Right lobe of liver (tissue), 6 donors: ENCODE measurements at places on chromosomes 2 and 18.
A peak's percentile ranks its signal among the peaks of the same experiment; 100 is the strongest.

- H3K36me3 ChIP-seq, result no peaks in the 10 kb centered on the region
- no peak overlapping the region for H3K4me3 ChIP-seq
- no peaks in the 10 kb centered on the region for H3K27me3 ChIP-seq
- no peak for DNase-seq
- H3K27ac ChIP-seq, result no peak overlapping the region
These were observed 92.6 kb upstream of the ITGA4 start for GRCh38 chr2:181364492-181365170.

GRCh38 chr18:21163647-21164547, 52.3 kb upstream of the ROCK1 start:
- H3K27me3 ChIP-seq, result no peaks in the 10 kb centered on the region
- no peak overlapping the region for H3K4me3 ChIP-seq
- no peaks in the 10 kb centered on the region for H3K36me3 ChIP-seq
- H3K4me1 ChIP-seq, result no peaks in the 10 kb centered on the region
- DNase-seq, result no peak

DNA sequence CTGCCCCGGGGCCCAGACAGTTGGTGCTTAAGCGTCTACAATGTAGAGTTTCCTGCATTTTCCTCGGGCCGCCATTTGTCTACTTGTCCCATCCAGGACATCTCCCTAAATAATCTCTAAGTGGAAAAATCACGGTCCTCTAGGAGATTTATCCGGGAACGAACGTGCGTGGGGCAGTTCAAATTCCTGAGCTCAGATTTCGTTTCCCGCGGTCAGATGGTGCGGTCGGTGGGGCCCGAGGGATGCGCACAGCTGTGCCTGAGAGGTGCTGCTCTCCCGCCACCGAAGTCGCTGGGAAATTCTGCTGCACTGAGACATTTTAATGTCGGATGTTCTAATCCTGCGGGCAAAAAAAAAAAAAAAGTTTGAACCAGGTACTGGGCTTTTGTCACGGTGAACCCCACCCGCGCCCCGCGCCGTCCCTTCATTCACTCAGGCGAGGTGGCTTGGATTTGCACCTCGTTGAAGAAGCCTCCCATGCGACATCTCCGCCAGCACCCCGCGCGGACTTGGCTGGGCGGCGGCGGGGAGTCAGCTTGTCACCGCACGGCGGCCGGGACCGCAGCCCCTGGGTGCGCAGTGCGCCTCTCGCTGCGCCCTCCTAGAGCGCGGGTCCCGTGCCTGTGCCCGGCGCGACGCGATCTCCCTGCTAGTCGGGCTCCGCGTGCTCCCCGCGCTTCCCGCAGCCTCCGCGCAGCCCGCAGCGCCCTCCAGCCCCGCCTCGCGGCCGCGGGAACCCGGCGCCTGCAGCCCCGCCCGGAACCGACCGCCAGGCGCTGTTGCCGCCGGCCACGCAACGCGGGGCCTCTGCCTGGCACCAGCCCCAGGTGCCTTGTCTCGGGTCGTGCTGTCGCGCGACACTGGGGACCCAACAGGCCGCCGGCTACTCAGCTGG, 191.9 kb upstream of the TCF4 start:
- peak overlapping the region; percentile 49 for H3K27ac ChIP-seq
- no peaks in the 10 kb centered on the region for H3K27me3 ChIP-seq
- H3K4me1 ChIP-seq, result no peaks in the 10 kb centered on the region
- H3K4me3 ChIP-seq, result peak overlapping the region; percentile 41
- no peaks in the 10 kb centered on the region for H3K36me3 ChIP-seq
- DNase-seq, result peak; percentile 36

DNA sequence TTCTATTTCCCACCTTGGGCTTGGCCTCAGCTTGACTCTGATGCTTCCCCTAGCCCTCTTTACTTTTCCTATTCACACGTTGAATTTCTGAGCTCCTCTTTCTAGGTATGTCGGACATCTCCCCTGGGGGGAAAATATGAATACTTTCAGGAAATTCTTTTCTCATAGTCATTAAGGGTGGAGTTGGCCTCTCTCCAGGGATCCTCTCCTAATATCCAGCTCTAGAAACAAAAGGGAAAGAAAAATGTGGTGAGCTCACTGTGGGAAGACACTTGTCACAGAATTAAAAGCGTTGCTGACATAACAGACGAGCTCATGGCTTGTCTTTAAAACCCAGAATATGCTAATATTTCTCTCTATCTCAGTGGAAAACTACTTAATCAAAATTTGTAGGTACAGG, 132.7 kb upstream of the MEX3C start:
- no peak overlapping the region for H3K27ac ChIP-seq
- H3K27me3 ChIP-seq, result no peaks in the 10 kb centered on the region
- H3K4me3 ChIP-seq, result no peak overlapping the region
- H3K36me3 ChIP-seq, result no peaks in the 10 kb centered on the region
- no peak for DNase-seq

DNA sequence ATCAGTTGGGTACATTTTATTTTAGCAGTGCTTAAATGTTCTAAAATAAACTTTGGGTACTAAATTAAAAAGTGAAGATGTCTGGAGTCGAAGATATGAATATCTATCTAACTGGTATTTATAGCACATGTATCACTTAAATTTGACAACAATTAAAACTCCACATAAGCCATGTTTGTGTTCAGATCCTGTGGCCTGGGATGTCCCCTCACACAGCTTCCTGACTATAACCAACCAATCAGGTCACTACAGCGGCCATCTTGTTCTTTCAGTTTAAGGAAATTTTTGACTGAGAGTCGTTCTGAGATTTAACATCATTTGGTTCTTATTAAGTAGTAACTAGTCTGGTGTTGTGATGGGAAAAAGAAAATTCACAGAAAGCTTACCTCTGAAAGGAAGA, 170.7 kb upstream of the NRP2 start:
- DNase-seq, result no peak
- H3K27ac ChIP-seq, result no peak overlapping the region
- no peaks in the 10 kb centered on the region for H3K36me3 ChIP-seq

- no peak overlapping the region for H3K27ac ChIP-seq
- no peaks in the 10 kb centered on the region for H3K27me3 ChIP-seq
- no peaks in the 10 kb centered on the region for H3K36me3 ChIP-seq
- no peak for DNase-seq
- no peak overlapping the region for H3K4me3 ChIP-seq
These were observed 148.5 kb downstream of the TXNL1 start for GRCh38 chr18:56489893-56490292.

GRCh38 chr2:130726614-130727180, 2.2 kb upstream of the GPR148 start:
- no peak overlapping the region for H3K27ac ChIP-seq
- H3K4me1 ChIP-seq, result no peaks in the 10 kb centered on the region
- H3K27me3 ChIP-seq, result no peaks in the 10 kb centered on the region
- H3K4me3 ChIP-seq, result peak overlapping the region; percentile 46
- no peaks in the 10 kb centered on the region for H3K36me3 ChIP-seq
- no peak for DNase-seq

- DNase-seq, result no peak
- H3K36me3 ChIP-seq, result no peaks in the 10 kb centered on the region
- no peaks in the 10 kb centered on the region for H3K4me1 ChIP-seq
- no peak overlapping the region for H3K4me3 ChIP-seq
- no peaks in the 10 kb centered on the region for H3K27me3 ChIP-seq
- no peak overlapping the region for H3K27ac ChIP-seq
These were observed 237.8 kb downstream of the DCC start for GRCh38 chr18:52577795-52578194.
